ENCODE measurements at places on chromosomes 7 and 10.
A peak's percentile ranks its signal among the peaks of the same experiment; 100 is the strongest.

GRCh38 chr7:66265566-66265965 lies 60.4 kb downstream of the TPST1 start:
- no peak for DNase-seq

DNA sequence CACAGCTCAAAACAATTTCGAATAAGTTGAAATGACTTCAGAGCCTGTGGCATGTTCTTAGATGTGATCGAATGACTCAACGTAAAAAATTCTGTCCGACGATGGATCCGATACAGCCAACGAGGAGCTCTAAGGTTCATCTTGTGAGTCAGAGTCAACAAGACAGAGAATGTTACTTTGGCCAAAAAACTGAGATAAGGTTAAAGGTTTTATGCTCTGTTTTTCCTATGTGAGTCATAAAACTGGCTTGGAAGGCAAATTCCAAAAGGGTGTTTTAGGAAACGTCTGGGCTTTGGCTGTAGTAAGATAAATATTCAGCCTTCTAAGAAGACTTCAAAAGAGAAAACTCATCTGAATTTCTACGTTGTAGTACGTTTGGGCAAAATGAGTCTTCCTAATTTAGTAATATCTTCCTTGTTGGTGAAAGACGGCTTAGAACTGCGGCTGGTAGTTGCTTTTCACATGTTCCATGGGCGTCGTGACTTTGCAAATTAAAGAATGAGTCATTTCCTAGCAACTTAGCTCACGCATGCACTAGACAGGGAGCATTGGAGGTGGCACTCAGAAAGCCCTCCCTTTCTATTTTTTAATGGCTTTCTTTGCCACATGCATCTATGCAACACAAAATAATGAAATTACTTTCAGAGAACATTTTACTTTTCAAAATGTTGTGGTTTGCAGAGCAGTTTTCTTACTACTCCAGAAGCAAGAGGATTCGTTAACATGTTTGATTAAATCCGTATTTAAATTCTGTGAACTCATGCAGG lies 28.2 kb downstream of the PFKP start:
- DNase-seq = peak; percentile 37

GRCh38 chr10:62669341-62669740 lies 135.2 kb upstream of the ADO start:
- DNase-seq = no peak

DNA sequence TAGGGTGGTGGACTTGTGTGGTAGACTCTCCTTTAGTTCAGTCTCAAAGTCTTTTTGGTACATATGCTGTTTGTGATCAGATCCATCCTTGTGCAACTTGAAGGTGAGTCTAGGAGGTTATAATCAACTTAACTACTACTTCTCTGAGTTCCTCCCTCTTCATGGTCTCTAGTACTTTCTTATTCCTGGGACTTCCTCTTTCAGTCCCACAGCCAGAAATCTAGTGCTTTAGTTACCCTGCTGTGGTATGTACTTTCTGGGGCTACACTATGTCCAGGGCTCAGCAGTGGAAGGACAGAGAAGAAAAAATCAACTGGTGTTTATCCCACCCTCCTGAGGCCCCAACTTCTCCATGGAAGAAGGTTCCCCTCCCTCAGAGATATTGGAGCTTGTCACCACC lies 19.4 kb upstream of the ATAD1 start:
- DNase-seq = no peak

- no peak for DNase-seq
Observed at GRCh38 chr10:103870516-103870915, 15.1 kb upstream of the SH3PXD2A start.

GRCh38 chr10:53122281-53122680 lies 349.7 kb upstream of the MBL2 start:
- DNase-seq = no peak

DNA sequence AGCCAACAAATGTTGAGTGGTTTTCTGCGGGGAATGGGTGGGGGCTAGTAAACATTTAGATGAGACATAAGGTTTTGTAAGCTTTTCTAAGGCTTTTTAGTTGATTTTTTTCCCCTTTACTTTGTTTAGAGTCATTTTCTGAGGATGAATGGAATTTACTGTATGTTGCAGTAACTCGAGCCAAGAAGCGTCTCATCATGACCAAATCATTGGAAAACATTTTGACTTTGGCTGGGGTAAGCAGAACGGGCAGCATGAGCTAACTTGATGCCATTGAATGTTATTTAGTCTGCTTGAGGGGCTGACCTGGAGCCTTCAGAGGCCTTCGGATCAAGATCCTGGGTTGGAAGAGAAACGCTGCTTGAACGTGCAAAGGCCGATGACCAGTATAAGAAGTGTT lies 37.3 kb downstream of the FBH1 start:
- no peak for DNase-seq

DNA sequence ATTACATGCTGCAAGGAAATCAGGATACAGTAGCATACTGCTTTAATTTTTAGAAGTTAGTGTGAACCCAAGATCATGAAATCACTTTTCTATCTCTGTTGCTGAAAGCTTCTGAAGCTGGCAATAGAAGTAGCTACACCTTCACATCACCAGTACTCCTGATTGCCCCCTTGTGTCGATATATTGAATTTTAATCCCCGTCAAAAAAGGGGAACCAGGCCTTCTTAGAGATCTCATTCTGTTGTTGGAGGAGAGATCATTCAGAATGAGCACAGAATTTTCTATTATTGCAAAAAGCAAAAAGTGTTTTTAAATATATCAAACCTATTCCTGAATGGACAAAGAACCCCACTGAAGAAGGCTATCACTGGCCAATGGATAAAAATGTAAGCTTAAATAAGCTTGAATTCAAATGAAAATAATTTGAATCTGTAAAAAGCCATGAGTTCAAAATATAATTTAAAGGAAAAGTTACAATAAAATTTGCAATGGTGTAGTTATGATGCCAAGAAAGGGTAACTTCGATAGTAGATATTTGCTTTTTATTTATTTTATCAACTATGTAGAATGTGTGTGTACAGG lies 39.7 kb upstream of the TEX47 start:
- DNase-seq = no peak

- no peak for DNase-seq
Observed at GRCh38 chr10:88553116-88553752, 29.9 kb downstream of the RNLS start.

- no peak for DNase-seq
Observed at GRCh38 chr7:131607291-131608115, 51.1 kb upstream of the PODXL start.

DNA sequence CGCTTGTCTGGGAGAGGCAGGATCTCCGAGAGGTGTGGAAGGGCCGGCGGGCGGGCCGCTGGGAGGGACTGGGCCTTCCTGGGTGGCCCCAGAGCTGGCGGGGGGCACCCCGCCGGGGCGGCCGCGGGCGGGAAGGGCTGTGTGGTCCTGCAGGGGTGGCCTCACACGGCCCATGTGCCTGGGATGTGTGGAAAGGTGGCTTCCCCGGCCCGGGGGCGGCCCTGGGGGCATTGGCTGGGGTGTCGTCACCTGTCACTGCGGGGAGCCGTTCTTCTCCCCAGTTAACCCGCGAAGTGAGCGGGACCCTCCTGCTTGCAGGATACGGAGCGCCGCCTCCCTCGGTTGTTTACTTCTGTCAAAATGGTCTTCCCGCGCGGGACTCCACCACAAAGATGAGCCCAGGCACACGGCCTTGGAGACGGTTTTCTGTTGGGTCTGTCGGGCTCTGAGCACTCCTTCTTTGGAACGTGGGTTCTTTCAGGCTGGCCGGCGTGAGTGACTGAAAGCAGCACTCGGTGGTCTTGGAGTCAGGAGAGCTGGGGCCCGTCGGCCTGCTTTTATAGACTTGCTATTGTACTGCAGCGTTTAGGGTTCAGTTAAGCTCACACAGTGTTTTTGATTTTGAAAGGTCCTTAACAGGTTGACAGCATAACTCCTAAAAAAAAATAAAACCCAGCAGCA lies 700 bp downstream of the SMC3 start:
- peak; percentile 40 for DNase-seq

DNA sequence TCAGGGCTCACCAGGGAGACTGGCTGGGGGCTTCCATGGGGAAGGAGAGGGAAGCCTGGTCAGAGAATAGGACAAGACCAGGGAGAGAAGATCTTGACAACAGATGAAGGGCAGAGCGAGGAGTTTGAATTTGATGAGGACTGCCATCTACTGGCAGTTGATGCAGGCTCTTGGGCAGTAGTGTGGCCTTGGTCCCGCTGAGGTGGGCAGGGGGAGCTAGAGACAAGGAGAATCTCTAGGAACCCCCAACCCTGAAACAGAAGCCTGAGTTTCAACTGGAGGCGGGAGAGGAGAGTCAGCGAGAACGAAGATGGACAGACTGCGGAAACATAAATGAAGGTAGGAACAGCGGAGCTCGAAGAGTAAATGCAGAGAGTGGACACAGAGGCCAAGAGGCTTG lies 81.0 kb downstream of the PPP1R3C start:
- no peak for DNase-seq

- DNase-seq = no peak
Observed at GRCh38 chr10:132484922-132485321, 52.7 kb upstream of the INPP5A start.

GRCh38 chr7:8089036-8089780 lies 120.6 kb downstream of the GLCCI1 start:
- no peak for DNase-seq

GRCh38 chr10:123472606-123473005 lies 193.5 kb upstream of the GPR26 start:
- DNase-seq = no peak

- no peak for DNase-seq
Observed at GRCh38 chr7:30684351-30684750, 2.1 kb upstream of the CRHR2 start.

All from stimulated activated CD4-positive, alpha-beta T cell treated with anti-CD3 and anti-CD28 coated beads, TNF-alpha, amount 100 ng/mL, for 48 hours (primary cell).